Ovary (tissue), 10 donors: ENCODE measurements at places on chromosomes 16 and 17.

DNA sequence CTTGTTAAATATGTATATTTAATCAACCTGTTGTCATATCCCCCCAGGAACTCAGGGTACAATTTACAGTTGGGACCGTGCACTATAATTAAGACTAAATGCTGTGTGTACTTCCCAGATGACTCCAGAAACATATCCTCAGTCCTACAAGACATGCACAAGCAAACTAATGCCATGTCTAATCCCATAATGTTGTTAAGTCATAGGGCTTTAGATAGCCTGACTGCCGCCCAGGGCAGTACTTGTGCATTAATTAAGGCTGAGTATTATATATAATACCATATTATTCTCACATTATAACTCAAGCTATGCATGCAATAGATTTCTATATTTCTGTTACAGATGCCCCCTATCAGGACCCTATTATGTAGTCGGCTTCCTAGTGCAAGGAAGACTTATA lies 20.1 kb upstream of the CPHXL start:
- no peak for DNase-seq

DNA sequence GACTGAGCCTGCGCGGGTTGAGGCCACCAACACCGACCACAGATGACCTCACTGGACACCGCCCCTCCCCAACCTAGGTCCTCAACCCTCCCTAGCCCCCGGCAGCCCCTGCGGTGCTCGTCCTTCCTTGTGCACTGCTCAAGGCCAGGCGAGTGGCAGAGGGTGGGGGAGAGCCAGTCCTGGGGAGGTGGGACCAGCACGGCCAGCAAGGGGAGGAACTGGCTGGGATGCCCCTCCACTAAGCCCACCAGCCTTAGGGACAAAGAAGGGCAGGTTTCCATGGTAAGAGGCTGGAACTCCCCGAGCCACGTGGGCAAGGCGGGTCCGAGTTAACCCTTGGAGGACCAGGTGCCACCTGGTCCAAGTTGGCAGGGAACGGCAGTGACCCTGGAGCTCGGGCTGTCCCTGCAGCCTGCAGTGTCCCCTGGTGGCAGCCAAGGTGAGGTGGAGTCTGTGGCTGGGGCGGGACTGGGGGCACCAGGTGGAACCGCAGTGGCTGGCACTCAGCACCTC lies 9.2 kb downstream of the FSCN2 start:
- no peak for DNase-seq

GRCh38 chr16:68995011-68995504 lies 110.4 kb upstream of the HAS3 start:
- DNase-seq: no peak

- DNase-seq: no peak
Observed at GRCh38 chr17:43928609-43929008, 13.7 kb downstream of the PPY start.

DNA sequence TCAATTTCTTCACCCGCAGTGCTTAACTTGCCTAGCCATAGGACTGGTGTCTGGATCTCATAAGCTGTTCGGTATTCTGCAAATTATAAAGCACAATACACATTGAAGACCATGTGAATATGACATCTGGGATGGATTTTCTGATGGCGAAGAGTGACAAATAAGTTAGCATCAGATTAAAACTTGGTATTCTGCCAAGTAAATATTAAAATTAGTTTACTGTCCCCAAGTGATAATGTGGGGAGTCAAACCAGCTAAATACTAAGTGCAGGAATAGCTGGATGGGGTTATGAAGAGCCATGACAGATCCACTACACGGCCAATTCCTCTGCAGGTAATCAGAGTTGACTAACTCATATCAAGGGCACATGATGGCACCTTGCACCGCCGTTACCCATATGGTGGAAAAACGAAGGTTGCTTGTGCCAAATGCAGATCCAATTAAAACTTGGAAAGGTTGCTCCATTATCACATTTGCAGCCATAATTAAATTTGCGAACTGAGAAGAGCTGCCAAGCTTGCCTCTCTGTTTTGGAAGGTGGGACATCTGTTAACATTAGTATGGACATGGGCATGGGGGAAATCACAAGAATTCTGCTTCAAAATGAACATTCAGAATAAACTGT lies 114.9 kb upstream of the TOM1L1 start:
- DNase-seq: no peak

- DNase-seq: no peak
Observed at GRCh38 chr17:44565866-44566443, 8.7 kb downstream of the FZD2 start.

DNA sequence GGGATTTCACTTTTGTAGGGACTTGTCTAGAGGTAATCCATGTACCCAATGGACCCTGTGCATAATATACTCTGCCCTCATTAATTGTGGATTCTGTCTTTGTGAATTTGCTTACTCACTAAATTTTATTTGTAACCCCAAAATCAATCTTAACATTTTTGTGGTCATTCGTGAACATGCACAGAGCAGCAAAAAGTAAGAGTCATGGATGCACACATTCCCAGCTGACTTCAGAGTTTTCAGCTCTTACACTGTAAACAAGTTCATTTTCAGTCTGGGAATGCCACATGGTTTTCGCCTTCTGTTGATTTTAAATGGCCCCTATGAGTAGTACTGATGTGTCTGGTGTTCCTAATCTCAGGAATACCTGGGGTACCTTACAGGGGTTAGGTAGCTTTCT lies 24.3 kb downstream of the TAC4 start:
- DNase-seq: no peak

DNA sequence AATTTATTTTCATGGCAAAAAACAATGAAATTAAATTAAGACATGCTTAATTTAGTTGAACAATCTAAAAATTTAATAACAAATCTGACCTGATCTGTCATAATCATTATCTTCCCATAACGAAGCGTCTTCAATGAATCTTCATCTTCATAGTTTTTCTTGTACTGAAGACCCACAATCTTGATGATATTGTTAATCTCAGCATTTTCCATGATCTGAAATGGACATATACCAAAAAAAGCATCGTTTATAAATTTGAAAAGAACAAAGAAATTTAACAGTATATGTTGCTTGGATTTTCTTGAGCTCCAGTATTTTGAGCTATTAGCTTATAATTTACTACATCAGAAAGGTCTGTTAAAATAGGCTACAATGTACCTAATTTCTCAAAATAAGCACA lies 10.2 kb downstream of the TOP2A start:
- no peak for DNase-seq

GRCh38 chr16:4496305-4496704 lies 20.1 kb downstream of the HMOX2 start:
- no peak for DNase-seq

DNA sequence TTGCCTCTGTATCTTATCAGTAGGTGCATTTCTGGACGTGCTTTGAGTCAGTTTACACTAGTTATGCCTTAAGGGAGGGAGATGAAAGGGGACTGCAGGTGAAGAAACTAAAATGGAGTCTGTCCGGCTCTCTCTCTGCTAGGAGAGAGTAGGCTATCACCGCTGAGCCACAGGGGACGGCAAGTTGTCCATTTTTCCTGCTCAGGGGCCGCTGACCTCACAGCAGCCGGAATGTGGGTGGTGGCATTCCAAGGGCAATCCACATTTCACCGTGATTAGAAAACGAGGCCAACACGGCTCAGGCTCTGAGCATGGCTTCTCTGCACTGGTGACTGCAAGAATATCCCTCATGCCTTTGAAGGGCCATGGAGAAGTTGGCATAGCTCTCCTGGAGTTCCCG lies 19.0 kb upstream of the KLHDC4 start:
- DNase-seq: no peak

GRCh38 chr17:69714669-69715068 lies 300.2 kb downstream of the MAP2K6 start:
- no peak for DNase-seq

DNA sequence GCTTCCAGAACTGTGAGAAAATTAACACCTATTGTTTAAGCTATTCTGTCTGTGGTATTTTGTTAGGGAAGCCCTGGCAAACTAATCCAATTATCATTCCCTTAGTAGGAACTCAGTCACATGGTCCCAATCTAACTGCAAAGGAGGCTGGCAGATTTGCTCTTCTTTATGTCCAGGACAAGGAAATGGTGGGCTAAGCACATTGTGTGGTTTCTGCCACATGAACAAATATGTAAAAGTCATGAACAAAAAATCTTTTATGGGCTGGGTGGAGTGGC lies 278.6 kb upstream of the RPL38 start:
- DNase-seq: no peak

- no peak for DNase-seq
Observed at GRCh38 chr17:2003525-2003924, 21.6 kb downstream of the RTN4RL1 start.

GRCh38 chr17:51362811-51363585 lies 102.7 kb downstream of the UTP18 start:
- no peak for DNase-seq

DNA sequence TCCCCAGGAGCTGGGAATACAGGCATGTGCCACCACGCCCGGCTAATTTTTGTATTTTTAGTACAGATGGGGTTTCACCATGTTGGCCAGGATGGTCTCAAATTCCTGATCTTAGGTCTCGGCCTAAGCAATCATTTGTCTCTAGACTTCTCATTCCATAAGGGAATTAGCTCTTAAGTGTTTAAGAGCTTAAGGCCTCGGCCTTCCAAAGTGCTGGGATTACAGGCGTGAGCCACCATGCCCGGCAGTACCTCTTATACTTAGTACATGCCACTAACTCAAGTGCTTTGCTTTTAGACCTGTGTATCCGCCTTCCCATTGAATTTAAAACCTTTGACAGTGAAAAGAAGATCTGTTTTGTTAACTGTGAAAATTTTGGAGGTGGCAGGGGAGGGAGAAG lies 16.6 kb upstream of the IL21R start:
- no peak for DNase-seq

DNA sequence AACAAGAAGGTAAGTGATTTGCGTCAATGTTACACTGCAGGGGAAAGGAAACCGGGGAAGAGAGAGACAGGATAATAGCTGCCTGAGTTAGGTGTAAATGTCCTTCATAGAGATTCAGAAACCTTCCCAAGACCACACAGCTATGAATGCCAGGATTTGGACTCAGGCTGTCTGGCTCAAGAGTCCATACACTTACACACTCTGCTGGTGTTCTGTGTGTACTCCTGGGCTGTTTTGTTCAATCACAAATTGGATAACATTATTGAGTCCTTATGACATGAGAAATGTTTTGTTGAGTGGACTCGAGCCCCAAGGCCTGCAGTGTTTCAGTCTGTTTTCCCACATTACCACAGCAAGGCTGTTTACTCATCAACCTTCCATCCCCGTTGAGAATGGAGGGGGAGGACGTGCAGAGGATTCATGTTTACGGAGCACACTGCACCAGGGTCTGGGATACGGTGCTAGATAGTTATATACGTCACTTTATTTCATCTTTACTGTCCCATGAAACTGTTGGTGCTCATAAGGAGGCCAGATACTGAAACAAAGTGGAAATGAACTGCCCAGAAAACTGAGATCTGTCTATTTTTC lies 450.8 kb downstream of the HAPSTR1 start:
- DNase-seq: no peak

- no peak for DNase-seq
Observed at GRCh38 chr17:65987988-65988387, 203.9 kb downstream of the CEP112 start.

DNA sequence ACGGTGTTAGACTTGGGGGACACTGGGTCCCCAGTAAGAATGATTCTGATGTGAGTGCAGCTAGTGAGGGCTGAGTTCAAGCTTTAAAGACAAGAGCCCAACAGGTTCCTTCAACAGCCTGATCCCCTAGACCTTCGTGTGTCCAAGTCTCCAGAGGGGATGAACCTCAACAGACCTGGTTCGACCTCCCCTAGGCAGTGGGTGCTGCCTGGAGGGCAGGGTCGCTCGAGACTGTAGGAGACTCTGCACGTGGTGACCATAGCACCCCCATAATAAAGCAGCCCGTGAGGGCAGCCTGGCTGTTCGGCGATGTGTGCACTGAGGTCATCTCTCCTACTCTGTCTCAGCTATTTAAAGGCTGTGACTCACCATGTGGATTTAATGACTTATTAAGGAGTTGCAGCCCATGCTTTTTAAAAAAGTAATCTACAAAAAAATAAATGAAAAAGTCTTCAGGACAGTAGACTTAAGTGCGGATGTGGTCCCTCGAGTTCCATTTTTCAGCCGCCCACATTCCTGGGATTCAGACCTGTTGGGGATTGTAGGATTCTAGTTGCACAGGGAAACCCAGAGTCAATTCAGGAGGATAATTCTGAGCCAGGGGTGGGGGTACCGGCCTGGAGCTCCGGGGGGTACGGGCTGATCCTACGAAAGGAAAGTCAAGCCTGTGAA lies 23.4 kb upstream of the METRNL start:
- DNase-seq: peak; percentile 38
